Ovary (tissue), 10 donors: ENCODE measurements at places on chromosomes 3 and 15.

- DNase-seq, result peak; percentile 54
Observed at GRCh38 chr3:98732286-98733052, 30.7 kb upstream of the ST3GAL6 start.

GRCh38 chr3:47163169-47164006, 525 bp downstream of the SETD2 start:
- peak; percentile 57 for DNase-seq

DNA sequence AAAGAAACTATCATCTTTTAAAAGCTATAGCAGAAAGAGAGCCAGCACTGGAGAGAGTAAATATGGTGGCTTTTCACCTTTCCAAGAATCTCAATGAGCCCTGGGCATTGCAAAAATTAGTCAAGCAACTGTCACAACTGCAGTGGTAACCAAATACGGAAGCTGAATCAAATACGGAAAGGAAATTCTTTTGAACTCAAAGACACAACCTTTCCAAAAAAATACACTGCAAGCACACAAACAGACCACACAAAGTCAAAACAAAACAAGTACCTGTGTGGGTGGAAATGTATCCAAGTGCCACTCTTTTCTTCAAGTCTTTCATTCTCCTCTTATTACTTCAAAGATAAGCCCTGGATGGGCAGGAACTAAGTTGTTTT, 17.6 kb downstream of the VGLL4 start:
- DNase-seq, result no peak

GRCh38 chr3:184873141-184873540, 61.2 kb downstream of the VPS8 start:
- no peak for DNase-seq

- DNase-seq, result no peak
Observed at GRCh38 chr15:68209735-68210408, 4.7 kb upstream of the CALML4 start.

- no peak for DNase-seq
Observed at GRCh38 chr3:180802837-180803236, 109.6 kb upstream of the FXR1 start.

DNA sequence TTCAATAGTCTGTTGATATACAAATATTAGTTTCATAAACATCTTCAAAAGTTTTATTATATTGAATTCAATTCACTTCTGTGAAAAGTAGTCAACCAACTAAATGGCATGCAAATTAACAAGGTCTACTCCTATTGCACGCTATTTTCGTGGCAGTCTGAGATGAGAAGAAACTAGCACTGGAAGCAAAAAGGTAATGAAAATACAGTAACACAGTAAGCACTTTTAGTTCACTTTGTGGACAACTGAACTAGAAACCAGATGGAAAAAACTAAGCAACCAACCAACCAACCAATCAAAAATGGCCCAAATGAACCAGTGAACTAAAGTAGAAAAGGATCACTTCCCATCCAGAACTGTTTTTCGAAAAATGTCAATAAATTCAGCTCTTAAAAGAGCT, 55.7 kb upstream of the ACTC1 start:
- no peak for DNase-seq

DNA sequence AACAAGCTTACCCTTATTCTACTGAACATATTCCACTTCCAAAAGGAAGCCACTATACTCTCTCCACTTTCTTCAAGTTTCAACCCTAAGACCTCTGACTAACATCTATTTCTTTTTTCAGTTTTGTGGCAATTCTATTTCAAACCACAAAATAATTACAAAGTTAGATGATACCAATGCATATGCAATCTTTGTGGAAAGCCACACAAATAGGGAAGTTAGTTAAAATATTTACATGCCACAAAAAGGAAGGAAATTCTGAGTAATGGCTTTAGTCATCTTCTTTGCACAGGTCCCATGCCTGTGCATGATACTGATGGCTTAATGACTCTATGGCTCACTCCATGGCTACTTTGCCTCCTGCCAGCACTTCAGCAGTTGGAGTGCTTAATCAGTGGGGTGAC, 57.0 kb upstream of the MCTP2 start:
- DNase-seq, result no peak

- no peak for DNase-seq
Observed at GRCh38 chr3:53104762-53105161, 25.5 kb downstream of the RFT1 start.

GRCh38 chr15:72991026-72991425, 61.2 kb upstream of the NEO1 start:
- DNase-seq, result no peak

DNA sequence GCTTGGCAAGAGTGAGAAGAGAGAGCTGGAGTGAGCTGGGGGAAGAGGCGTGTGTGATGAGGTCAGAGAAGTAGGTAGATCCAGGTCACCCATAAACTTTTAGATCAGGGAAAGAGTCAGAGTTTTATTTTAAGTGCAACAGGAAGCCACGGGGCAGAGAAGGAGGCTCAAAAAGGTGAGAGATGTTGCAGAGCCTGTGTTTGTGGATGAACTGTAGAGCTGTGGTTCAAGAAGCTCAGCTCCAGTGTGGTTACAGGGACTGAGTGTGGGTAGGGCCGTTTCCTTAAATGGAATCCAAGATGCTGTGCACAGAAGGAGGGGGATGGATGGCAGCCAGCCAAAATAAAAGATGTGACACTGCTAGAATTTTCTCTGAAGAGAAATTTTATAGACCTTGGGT, 337.2 kb downstream of the SATB1 start:
- DNase-seq, result no peak

DNA sequence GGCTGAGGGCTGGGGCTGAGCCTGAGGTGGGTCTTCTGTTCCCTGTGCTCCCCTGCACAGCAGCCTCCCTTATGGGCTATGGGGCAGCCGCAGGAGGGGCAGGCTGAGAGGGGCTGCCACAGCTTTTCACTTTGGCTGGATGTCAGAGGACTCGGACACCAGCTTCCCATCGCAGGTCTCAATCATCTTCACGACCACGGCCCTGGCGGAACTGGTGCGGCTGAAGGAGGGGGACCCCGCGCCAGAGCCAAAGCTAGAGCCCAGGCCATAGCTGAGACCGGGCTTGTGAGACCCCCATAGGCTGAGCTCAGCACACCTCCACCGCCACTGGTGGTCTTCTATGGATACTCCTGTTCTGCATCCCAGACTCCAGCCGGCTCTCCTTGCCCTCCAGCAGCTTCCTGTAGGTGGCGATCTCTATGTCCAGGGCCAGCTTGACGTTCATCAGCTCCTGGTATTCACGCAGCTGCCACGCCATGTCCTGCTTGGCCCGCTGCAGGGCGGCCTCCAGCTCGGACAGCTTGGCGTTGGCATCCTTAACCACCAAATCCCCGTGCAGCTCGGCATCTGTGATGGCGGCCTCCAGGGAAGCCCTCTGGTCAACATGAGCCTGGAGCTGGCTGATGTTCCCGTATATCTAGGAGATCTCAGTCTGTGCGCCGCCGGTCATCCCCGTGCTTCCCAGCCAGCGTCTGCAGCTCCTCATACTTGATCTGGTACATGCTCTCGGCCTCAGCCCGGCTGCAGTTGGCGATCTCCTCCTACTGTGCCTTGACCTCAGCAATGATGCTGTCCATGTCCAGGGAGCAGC, 181.7 kb upstream of the SYNPR start:
- no peak for DNase-seq

GRCh38 chr15:39315206-39315850, 265.6 kb upstream of the THBS1 start:
- DNase-seq, result no peak

DNA sequence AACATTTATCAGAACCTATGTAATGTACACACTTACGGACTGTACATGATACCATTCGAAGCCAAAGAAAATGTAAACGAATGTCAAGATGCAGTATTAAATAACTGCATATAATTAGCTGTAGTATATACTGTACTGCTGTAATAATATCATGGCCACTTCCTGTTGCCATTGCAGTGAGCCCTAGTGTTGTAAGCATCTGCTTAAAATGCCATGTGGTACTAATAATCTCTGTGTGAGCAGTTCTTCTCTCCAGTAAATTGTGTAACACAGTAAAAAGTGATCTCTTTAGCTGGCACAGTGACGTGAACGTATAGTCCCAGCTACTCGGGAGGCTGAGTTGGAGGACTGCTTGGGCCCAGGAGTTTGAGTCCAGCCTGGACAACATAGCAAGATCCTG, 8.6 kb downstream of the SPG11 start:
- no peak for DNase-seq
